ENCODE measurements at places on chromosomes 5 and 9.

- no peak for DNase-seq
These were observed 1.1 kb upstream of the MAT2B start for GRCh38 chr5:163504079-163504931.

DNA sequence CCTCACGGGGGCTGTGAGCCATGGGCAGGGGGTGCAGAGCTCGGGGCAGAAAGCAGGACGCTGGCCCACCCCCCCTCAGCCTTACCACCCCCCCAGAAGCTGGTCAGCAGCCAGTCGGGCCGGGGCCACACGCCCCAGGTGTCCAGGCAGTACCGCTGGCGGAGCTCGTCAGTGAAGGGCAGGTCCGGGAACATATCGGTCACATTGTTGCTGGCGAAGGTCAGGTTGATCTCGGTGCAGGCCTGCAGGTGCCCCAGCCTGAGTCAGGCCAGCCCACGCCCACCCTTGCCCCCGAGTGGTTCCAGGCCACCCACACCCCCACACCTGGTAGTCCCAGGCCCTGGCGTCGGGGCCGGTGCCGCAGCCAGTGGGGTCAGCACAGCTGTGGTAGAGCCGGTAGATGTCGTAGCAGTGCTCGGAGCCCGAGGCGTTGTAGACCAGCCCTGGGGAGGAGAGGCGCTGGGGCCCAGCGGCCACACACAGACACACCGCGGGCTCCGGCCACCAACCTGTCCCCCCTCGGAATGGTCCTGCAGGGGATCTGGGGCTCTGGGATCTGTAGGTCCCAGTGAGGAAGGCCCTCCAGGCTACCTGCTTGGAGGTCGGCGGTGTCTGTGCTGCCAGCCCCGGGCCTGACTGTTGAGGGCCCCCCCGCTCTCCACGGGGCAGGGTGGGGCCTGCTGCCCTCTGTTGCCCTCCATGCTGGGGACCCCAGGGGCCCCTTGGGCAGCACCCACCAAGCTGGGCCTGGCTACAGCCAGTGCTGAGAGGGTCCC lies 2.6 kb downstream of the DPP7 start:
- no peak for DNase-seq

DNA sequence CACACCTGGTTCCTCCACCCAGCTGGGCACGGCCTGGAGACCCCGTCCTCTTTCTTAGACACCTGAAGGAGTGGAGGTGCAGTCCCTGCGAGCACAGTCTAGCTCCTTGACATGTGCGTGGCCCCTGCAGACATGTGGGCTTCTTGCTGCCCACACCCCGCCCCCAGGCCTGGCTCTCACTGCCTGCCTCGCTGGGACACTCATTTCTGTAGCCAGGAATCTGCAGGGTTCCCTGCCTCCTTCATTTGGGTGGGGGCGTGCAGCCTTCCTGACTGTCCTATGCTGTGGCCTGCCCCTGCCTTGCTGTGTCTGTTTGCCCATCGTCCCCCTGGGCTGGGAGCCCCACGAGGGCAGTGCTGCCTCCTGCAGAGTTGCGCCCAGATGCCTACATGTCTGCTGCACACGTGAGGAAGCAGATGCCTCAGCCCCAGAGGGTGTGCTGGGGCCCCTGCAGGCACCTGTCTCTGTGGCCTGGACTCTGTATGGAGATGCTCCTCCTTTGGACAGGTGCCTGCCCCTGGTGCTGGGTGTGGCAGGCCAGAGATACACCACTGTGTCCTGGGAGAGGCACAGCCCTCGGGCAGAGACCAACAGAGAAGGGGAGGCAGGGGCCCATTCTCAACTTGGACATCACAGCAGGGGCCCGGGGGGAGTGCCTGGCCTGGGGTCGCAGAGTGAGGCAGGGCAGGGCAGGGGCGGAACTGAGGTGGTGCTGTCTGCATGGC lies 22.6 kb downstream of the FLT4 start:
- DNase-seq: no peak

GRCh38 chr5:80667384-80667783 lies 12.6 kb upstream of the DHFR start:
- DNase-seq: no peak

DNA sequence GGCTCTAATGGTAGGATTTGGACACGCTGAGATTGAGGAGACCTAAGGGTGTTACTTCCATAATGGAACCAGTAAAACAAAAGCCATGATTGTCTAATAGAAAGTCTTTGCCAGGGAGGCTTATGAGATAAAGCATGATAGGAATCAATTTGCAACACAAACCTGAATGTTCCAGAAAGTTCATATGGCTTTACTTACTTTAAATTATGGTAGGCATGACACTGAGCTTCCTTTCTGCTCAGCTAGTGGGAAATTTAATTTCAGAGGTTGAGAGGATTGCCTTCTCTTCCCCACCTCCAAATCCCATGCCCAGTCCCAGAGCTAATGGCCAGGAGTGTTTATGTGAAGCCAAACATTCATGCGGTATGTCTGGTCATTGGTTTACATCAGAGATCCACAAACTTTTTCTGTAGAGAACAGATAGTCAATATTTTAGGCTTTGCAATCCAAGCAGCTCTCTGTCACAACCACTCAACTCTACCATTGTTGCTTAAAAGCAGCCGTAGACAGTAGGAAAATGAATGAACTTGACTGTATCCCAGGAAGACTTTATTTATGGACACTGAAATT lies 114.5 kb downstream of the UGCG start:
- DNase-seq: no peak

GRCh38 chr9:37363124-37363523 lies 59.4 kb upstream of the GRHPR start:
- no peak for DNase-seq

GRCh38 chr5:77498952-77499351 lies 6.8 kb upstream of the WDR41 start:
- DNase-seq: no peak

DNA sequence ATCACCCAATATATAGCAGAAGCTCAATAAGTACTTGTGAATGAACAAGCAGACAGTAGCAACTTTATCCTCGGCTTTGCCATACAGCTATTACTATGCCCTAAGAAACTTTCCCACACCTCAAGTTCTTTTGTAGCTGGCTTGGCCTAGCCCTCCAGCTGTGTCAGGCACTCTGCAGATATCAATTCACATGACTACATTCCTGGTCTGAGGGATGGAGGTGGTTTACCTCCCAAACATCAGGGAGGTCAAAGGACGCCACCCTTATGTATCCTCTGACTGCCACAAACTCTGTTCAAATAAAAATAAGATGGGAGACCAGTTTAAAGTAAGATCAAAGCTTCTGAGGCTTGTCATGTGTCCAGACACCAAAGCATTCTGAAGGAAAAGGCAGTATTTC lies 416.3 kb downstream of the PIK3R1 start:
- no peak for DNase-seq

- DNase-seq: no peak
These were observed 52.4 kb downstream of the GALNT10 start for GRCh38 chr5:154242964-154243376.

DNA sequence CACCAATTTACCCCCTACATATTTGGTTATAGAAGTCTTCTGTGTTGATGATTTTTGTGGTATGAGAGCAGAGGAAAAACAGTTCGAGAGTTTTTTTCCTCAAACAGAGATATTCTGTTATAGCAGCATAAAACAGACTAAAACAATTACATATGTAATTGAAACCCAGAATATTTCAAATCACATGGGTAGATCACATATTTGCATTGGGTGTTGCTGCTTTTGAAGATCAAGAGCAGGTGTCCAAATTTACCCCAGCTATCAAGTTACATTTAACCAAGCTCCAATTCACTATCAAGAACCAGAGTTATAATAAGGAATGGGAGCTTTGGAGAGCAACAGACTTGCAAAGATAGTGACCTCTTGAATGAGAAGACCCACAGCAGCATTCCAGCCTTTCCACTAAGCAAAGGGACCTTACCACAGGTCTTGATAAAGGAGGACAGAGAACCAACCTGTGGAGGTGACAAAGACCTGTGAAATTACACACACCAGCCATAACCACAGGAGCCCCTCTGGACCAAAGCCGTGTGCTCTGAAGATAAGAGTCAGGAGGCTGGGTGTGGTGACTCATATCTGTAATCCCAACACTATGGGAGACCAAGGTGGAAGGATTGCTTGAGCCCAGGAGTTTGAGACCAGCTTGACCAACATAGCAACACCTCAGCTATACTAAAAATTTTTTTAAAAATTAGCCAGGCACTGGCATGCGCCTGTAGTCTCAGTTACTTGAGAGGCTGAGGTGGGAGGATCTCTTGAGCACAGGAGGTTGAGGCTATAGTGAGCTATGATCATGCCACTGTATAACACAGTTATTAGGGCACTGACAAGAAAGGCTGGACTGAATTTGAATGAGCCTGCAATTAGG lies 4.0 kb upstream of the CCL28 start:
- DNase-seq: no peak

Measured in activated T-cell treated with anti-CD3 and anti-CD28 coated beads for 4 hours (primary cell).